ENCODE measurements at places on chromosomes 2 and 18.

DNA sequence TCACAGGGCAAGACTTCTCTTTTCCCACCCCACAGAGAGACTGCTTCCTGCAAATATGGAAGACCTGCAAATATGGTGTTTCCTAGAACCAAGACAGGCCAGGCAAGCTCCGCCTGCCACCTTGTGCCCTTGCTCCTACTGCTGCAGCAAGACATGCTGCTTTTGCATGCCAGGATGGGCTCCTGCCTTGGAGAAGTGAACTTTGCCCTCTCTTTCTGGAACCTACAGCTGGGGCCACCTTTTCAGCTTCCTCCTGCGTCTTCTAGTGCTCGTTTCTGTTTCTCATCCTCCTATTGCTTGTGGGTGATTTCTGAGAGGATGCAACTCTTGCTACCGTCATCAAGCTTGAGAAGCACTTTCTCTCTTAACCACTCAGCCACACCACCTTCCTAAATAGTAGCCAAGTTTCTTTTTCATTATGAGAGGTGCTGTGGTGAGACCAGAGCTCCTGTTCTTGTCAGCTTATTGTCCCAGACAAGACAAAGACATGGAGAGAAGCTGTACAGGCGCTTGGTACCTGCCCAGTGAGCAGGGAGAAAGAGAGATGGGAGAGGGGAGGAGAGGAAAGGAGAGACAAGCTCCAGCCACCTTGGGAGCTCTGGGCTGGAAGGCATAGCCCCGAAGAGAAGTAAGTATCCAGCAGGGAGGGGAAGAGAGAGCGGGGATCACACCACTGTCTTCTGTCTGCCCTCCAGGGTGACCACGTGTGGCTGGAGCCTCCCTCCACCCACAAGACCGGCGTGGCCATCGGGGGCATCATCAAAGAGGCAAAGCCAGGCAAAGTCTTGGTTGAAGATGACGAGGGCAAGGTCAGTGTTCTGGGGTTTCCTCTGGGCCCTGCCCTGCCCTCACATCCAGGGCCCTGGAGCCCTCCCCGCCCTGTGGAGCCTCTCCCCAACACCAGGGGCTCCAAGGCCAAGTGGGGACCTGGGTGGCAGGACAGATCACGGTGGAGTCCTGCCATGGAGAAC is 28.3 kb downstream of the MYO7B start:
- peak; percentile 85 for DNase-seq

DNA sequence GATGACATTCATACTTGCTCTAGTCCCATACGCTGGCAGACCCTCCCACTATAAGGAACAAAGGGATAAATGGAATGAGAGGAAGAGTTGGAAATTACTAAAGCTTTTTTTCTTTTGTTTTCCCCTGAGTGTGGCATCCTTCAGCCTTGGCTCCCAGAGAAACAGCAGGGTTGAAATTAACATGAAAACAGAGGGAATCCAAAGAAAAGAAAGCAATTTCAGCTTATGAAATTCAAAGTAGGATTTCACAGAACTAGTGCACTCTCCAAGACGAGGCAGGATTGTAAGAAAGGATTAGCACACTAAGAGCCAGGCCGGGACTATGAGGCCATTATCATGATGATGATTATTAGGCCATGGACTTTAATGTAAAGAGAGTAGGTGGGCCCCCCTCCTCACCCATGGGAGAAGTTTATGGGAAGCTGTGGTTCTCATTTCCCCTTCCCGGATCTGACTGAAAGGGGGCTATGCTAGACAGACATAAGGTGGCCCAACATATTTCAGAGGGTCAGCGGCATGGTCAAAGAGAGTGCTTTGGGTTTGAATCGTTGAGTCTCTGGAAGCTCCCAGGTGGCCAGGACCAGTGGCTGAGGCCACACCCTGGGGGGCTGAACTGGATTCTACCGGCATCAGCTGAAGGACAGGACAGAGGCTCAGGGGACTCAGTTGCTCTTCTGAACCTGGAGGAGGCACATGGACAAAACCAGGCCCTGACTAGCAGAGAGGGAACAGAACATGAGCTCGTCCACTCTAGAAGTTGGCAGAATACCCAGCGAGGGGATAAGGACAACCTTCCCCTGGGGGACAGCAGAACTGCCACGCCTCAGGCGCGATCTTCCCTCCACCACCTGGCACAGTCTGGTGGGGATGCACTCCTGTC is 100.1 kb upstream of the ARL4C start:
- no peak for DNase-seq

DNA sequence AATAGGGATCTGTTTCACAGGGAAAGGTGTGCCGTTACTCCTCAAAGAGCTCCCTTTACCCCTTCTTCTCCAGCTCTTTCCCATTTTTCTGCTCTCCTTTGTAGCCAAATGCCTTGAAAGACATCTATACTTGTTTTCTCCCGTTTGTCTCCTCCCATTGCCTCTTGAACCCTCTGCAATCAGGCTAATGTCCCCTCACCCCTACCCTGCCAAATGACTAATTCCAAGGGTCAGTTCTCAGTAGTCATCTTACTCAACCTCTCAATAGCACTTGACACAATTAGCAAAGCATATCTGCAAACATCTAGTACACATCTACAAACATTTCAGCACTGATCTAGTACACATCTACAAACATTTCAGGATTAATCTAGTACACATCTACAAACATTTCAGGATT is 12.6 kb downstream of the MRO start:
- DNase-seq = no peak

DNA sequence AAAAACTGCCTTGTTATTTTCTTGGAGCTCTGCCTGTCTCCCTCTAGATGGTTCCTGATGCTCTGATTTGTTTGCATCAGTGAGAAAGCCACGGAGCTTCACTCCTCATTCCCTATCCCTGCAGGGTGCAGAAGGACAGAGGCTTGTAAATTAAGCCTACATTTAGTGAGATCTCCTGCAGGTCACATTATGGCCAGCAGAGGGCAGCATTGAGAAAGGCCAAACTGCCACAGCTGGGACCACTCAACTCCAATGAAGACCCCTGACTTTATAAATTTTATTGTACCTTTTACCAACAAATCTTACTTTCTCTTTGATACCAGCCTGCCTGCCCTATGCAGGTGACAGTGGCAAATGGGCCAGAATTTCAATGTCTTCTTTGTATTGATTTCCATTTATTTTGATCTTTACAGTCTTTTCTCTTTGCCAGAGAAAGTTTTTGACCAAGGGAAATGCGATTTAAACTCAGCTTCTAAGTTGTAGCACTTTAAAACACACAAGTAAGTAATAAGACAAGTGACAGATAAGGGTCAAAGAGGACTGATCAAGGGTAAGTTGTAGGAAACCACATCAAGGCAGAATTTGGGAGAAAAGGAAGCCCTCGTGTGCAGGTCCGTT is 1029.1 kb upstream of the KLHL29 start:
- peak; percentile 1 for DNase-seq

- no peak for DNase-seq
Observed at GRCh38 chr2:231483398-231484329, 19.4 kb upstream of the NCL start.

GRCh38 chr2:180343528-180344345 is 336.6 kb upstream of the CWC22 start:
- DNase-seq = no peak

DNA sequence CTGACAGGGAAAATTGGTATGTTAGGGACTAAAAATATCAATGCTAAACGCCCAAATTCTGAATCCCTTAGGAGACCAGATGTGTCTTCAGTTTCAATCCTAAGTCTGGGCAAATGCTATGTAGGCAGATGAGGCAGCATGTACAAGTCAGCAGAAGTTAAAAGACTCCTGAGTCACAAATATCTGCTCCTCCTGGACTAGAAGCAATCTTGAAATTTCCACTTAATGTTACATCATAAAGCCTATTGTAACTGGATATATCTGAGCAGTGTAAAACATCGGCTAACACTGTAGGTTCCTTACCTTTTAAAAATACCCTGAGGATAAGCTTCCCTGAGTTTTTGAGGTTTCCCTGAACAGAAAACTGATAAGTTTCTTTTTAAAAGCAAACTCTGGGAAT is 1087.6 kb upstream of the PIK3C3 start:
- DNase-seq = no peak

GRCh38 chr2:10951558-10952414 is 40.1 kb downstream of the KCNF1 start:
- peak; percentile 16 for DNase-seq

DNA sequence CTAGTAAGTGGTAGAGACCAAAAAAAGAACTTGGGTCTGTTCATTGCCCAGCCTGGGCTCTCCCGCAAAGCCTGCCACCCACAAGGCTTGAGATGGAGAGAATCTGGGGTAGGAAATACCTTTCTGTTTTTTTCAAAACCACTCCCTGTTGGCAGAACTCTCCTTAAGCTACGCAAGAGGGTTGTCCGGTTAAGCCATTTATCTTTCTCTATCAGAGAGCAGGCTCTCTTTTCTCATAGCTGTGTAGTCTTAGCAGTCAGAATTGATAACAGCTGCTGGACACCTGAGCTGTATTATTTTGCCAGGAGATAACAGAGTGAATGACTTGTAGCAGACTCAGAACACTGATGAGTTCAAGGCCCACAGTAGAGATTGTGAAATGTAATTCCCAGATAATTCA is 1088.1 kb downstream of the TSN start:
- DNase-seq = no peak
